Right cardiac atrium (tissue), 5 donors: ENCODE measurements at places on chromosomes 1 and 21. TPM values are rescaled to one million over a fixed set of nuclear protein-coding genes. Genes with fewer than 3 reads are reported as not detected.

GRCh38 chr1:187244623-187245022 is 415.9 kb downstream of the PLA2G4A start:
- DNase-seq = peak; percentile 25

DNA sequence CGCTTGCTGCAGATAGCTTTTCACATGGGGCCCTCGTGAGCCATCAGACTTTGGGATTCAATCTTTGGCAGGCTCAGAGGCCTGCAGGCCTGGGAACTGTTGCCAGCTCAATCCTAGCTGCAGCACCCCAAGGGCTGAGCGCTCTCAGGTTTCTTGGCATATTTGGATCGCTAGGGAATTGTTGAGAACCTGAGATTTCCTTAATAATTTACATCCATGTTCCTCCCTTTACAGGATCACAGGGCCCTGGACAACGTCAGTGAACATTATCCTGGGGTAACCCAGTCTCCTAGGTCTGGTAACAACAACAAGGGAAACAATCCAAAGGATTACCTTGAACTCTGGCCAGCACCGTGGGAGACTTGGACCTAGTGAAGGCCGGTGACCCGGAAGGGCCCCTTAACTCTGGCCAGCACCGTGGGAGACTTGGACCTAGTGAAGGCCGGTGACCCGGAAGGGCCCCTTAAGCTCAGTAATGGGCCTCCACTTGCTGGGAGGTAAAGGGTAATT is 49.3 kb upstream of the NEK2 start:
- no peak for DNase-seq

DNA sequence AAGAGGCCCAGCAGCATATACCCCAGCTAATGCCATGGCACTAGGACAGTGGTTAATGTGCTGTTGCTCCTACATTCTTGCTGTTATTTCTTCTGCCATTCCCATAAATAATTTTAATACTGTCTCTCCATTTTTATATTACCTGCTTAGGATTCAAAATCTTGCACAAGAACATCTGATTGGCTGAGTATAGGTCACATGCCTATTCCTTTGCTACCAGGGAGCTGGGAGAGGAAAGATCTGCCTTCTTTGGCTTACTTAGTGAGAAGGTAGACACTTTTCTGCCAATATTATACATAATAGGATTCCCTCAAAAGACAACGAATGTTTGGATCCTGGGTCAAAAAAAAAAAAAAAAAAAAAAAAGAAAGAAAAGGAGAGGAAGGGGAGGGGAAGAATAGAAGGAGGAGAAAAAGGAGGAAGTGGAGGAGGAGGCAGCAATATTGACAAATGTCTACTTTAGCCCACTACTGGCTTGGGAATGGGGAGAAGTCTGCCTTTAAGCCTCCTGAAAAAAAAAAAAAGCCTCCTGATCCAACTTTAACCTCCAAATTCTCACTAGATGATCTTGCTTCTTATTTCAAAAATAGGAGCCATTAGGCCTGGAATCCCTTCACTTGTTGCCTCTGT is 134.5 kb upstream of the HNRNPU start:
- no peak for DNase-seq

DNA sequence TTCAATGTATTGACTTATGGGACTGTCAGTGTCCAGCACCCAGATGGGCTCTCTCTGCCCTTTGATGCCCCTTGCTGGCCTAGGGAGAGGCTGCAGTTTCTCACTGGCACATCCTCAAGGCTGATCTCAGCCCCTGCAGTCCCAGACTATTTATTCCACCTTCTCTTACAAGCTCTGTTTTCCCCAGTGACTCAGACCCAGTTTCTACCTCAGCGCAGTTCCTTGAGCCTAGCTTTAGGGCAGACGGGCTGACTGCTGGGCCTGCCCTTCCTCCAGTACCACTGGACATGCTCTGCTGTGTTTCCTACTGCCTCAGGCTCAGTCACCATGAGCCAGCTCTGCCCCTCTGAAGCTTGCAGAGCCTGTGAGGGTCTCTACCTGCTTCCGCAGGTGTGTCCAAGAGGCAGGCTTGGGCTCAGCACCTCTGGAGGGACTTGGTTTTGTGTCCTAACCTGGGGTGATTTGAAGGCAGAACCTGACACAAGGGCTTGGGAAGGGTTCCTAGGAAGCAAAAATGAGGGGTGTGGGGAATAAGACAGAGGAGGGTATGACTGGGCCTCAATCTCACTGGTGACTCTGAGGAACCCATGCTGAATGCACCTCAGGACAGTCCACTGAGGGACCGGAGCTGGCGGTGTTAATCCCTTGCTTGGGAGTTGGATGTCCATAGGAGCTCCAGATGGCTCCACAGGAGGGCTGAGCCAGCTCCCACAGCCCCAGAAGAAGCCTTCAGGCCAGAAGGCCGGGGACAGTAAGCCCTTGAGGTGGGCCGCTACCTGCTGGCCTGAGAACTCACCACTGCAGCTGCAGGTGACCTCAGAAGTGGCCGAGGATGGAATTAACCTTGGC is 689.9 kb downstream of the MATN1 start:
- no peak for DNase-seq

- DNase-seq = no peak
These were observed 3.6 kb upstream of the CSTB start for GRCh38 chr21:43779660-43780059.

GRCh38 chr1:25587290-25587689 is 29.3 kb upstream of the MAN1C1 start:
- DNase-seq = no peak

- no peak for DNase-seq
These were observed 4.2 kb downstream of the HHAT start for GRCh38 chr1:210332719-210333398.

GRCh38 chr1:37167479-37167878 is 133.2 kb upstream of the GRIK3 start:
- DNase-seq = no peak

GRCh38 chr1:109379422-109379821 is 18.3 kb downstream of the SORT1 start:
- no peak for DNase-seq

GRCh38 chr1:156928043-156928602 is 7.7 kb downstream of the LRRC71 start:
- DNase-seq = no peak

DNA sequence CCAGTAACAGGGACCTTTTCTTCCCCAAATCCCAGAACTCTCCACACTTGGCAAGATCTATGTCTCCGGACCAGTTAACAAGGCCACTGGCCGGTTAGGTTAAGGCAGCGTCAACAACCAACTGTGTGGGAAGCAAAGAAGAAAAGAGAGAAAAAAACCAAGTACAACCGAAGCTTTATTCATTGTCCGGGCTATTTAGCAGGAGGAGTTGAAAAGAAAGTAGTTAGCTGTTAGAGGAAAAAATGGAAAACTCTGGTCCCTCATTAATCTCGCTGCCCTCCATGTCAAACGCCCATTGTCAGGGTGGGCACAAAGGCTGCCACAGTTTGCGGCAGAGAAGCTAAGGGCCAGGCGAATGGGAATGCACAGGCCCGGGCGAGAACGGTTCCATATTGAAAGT is 49.3 kb upstream of the GRIK3 start:
- DNase-seq = no peak

DNA sequence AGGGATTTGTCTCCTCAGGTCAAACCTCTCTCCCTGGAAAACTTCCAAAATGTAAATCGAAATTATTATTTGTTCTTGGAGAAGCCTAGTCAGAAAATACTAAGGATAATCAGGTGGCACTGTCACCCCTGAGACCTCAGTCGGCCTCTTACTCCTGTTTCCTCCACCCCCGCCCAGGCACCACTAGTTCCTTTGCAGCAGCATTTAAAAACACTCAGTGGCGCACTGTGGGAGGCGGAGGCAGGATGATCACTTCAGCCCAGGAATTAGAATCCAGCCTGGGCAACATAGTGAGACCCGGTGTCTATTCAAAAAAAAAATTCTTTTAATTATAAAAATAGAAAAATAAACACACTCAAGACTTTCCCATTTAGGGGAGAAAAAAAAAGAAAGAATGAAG is 18.0 kb upstream of the IFNAR2 start:
- no peak for DNase-seq

Gene MTARC2
- 30.7 TPM for total RNA-seq

Gene PPIAL4G
- not detected for total RNA-seq

Gene CFHR3
- 0.49 TPM for total RNA-seq

Gene NMNAT2
- total RNA-seq = 32.8 TPM

Gene FLG2
- not detected for total RNA-seq

Gene CEP170
- total RNA-seq = 43.1 TPM

Gene LRRC71
- total RNA-seq = 0.31 TPM

Gene C1orf87
- not detected for total RNA-seq
